ENCODE measurements at places on chromosomes 2 and 18.

DNA sequence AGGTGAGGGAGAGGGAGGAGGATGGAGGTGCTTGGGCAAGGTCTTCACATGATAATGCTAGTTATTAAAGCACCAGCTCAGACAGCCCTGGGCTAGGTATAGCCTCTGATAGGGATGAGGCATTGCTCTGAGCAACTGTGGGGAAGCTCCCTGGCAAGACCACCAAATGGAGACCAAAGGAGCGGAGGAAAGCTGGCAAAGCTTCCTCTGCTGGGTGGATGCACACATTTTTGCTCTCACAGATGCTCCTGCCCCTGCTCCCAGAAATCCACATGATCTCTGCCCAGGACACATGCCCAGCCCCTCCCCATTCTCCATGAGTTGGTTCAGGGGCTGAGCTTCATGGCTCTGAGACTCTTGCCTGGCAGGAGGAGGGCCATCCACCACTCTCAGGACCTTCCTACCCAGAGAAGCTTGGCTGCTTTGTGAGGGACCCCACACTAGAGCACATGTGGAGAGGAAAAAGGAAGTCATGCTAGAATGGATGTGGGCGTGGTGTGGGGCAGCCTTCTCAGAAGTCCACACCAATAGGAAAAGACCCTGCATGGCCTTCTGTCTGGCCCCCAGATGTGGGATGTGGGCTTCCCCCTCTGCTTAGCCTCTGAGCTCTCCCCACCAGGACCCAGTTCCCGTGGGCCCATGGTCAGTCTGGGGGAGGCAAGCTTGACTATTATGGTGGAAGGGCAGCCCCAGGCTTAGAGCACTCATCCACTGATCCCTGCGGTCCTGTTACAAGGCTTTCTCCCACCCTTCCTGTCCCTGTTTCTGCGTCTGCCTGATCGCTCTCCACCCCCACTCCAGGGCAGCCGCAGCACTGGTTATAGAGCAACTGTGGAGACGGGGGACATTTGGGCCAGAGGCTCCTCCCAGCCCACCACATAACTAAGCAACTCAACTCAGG lies 10.5 kb upstream of the CYP26B1 start:
- no peak overlapping the region for H3K27ac ChIP-seq
- DNase-seq: no peak
- H3K4me3 ChIP-seq: no peak overlapping the region
- no peaks in the 10 kb centered on the region for H3K27me3 ChIP-seq
- no peaks in the 10 kb centered on the region for H3K36me3 ChIP-seq

- no peaks in the 10 kb centered on the region for H3K4me1 ChIP-seq
- H3K27me3 ChIP-seq: no peaks in the 10 kb centered on the region
- H3K4me3 ChIP-seq: no peak overlapping the region
- no peak overlapping the region for H3K27ac ChIP-seq
- no peaks in the 10 kb centered on the region for H3K36me3 ChIP-seq
These were observed 12.5 kb downstream of the MOCOS start for GRCh38 chr18:36199691-36200295.

- peaks cover 38% of the 10 kb centered on the region for H3K4me1 ChIP-seq
- H3K4me3 ChIP-seq: peak overlapping the region; percentile 29
- H3K36me3 ChIP-seq: peaks cover 16% of the 10 kb centered on the region
- peaks cover 56% of the 10 kb centered on the region for H3K27me3 ChIP-seq
These were observed 2.7 kb downstream of the OTX1 start for GRCh38 chr2:63053081-63053888.

- no peaks in the 10 kb centered on the region for H3K27me3 ChIP-seq
- no peaks in the 10 kb centered on the region for H3K4me1 ChIP-seq
- no peaks in the 10 kb centered on the region for H3K36me3 ChIP-seq
- DNase-seq: no peak
- no peak overlapping the region for H3K27ac ChIP-seq
These were observed 6.4 kb upstream of the BOK start for GRCh38 chr2:241551998-241552737.

DNA sequence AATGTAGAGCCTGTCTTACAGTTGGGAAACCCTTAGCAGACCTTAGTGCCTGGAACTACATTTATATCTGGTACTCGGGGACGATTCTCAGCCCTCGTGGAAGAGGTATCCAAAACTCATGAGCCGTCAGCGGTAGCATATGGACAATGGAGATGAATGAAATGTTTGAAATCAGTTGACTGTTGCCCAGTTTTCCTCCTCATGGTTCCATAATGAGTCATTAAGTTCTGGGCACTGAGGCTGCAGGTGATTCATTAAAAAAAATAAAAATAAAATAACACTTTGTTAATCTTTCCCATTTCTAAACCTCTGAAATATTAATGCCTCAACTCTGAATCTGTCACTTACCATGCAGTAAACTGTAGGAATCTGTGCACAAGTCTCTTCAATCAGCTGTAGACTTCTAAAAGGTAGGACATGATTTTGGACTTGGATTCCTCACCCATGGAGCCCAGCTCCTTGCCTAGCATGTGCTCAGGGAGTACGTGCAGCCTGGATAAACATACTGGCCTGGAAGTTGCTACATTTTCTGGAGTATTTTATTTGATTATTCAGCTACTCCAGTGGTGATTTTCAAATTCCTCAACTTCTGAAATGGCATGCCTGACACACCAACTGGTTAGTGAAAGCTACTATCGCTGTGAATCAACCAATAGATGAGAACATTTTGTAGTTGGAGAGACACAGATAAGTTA lies 979.2 kb downstream of the CNTNAP5 start:
- no peak for DNase-seq
- H3K36me3 ChIP-seq: no peaks in the 10 kb centered on the region
- H3K27me3 ChIP-seq: no peaks in the 10 kb centered on the region
- H3K4me1 ChIP-seq: no peaks in the 10 kb centered on the region
- no peak overlapping the region for H3K27ac ChIP-seq
- H3K4me3 ChIP-seq: no peak overlapping the region

GRCh38 chr18:58861353-58861752 lies 3.3 kb upstream of the ZNF532 start:
- H3K36me3 ChIP-seq: peaks cover 5% of the 10 kb centered on the region
- H3K27me3 ChIP-seq: no peaks in the 10 kb centered on the region
- peak overlapping the region; percentile 92 for H3K27ac ChIP-seq
- H3K4me1 ChIP-seq: peaks cover 25% of the 10 kb centered on the region
- no peak overlapping the region for H3K4me3 ChIP-seq
- DNase-seq: no peak

- no peak overlapping the region for H3K4me3 ChIP-seq
- H3K27me3 ChIP-seq: no peaks in the 10 kb centered on the region
- no peak for DNase-seq
- no peak overlapping the region for H3K27ac ChIP-seq
- no peaks in the 10 kb centered on the region for H3K36me3 ChIP-seq
- H3K4me1 ChIP-seq: no peaks in the 10 kb centered on the region
These were observed 155.5 kb downstream of the TCF4 start for GRCh38 chr18:55432307-55433040.

GRCh38 chr18:75526038-75526437 lies 98.5 kb upstream of the SMIM21 start:
- DNase-seq: no peak
- no peaks in the 10 kb centered on the region for H3K36me3 ChIP-seq
- no peaks in the 10 kb centered on the region for H3K27me3 ChIP-seq
- no peaks in the 10 kb centered on the region for H3K4me1 ChIP-seq
- H3K4me3 ChIP-seq: no peak overlapping the region

- no peaks in the 10 kb centered on the region for H3K4me1 ChIP-seq
- no peaks in the 10 kb centered on the region for H3K27me3 ChIP-seq
- no peak overlapping the region for H3K27ac ChIP-seq
- H3K4me3 ChIP-seq: no peak overlapping the region
- no peaks in the 10 kb centered on the region for H3K36me3 ChIP-seq
These were observed 58.9 kb downstream of the ANKMY1 start for GRCh38 chr2:240498958-240499260.

- DNase-seq: no peak
- H3K4me1 ChIP-seq: peaks cover 3% of the 10 kb centered on the region
- H3K27me3 ChIP-seq: no peaks in the 10 kb centered on the region
- H3K36me3 ChIP-seq: peaks cover 18% of the 10 kb centered on the region
- no peak overlapping the region for H3K27ac ChIP-seq
- H3K4me3 ChIP-seq: no peak overlapping the region
These were observed 113.6 kb downstream of the LAMA1 start for GRCh38 chr18:7004009-7004408.

- H3K4me1 ChIP-seq: peaks cover 2% of the 10 kb centered on the region
- DNase-seq: no peak
- H3K36me3 ChIP-seq: no peaks in the 10 kb centered on the region
- no peak overlapping the region for H3K4me3 ChIP-seq
- no peak overlapping the region for H3K27ac ChIP-seq
- H3K27me3 ChIP-seq: peaks cover 30% of the 10 kb centered on the region
These were observed 1.1 kb downstream of the LDLRAD4 start for GRCh38 chr18:13219593-13220159.

GRCh38 chr2:15656090-15656489 lies 64.4 kb downstream of the DDX1 start:
- no peak overlapping the region for H3K4me3 ChIP-seq
- no peaks in the 10 kb centered on the region for H3K27me3 ChIP-seq
- H3K36me3 ChIP-seq: no peaks in the 10 kb centered on the region
- no peak overlapping the region for H3K27ac ChIP-seq
- no peaks in the 10 kb centered on the region for H3K4me1 ChIP-seq

- no peak overlapping the region for H3K4me3 ChIP-seq
- no peak for DNase-seq
These were observed 152.8 kb downstream of the PID1 start for GRCh38 chr2:229118336-229118735.

GRCh38 chr2:226849349-226849748 lies 13.5 kb downstream of the RHBDD1 start:
- 0 out of 2 replicates have a peak, but pooled peaks cover 5% of the 10 kb centered on the region for H3K4me1 ChIP-seq
- no peak overlapping the region for H3K27ac ChIP-seq
- no peak overlapping the region for H3K4me3 ChIP-seq
- no peaks in the 10 kb centered on the region for H3K27me3 ChIP-seq
- DNase-seq: no peak

GRCh38 chr18:70004696-70005095 lies 57.0 kb upstream of the CD226 start:
- no peaks in the 10 kb centered on the region for H3K4me1 ChIP-seq
- H3K27ac ChIP-seq: no peak overlapping the region
- H3K36me3 ChIP-seq: no peaks in the 10 kb centered on the region
- H3K27me3 ChIP-seq: no peaks in the 10 kb centered on the region
- no peak overlapping the region for H3K4me3 ChIP-seq

DNA sequence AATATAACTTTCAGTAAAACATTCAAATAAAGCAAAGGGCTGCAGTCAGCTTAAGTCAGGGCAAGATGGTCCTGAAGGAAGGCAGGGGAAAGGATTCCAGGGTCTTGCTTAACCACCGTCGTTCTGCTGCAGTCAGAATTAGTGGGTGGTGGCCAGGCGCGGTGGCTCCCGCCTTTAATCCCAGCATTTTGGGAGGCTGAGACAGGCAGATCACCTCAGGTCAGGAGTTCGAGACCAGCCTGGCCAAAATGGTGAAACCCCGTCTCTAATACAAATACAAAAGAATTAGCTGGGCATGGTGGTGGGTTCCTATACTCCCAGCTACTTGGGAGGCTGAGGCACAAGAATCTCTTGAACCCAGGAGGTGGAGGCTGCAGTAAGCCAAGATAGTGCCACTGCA lies 6.8 kb downstream of the SLC19A3 start:
- no peak for DNase-seq
- H3K4me3 ChIP-seq: no peak overlapping the region
- H3K27me3 ChIP-seq: no peaks in the 10 kb centered on the region
- H3K36me3 ChIP-seq: no peaks in the 10 kb centered on the region
- H3K27ac ChIP-seq: no peak overlapping the region

DNA sequence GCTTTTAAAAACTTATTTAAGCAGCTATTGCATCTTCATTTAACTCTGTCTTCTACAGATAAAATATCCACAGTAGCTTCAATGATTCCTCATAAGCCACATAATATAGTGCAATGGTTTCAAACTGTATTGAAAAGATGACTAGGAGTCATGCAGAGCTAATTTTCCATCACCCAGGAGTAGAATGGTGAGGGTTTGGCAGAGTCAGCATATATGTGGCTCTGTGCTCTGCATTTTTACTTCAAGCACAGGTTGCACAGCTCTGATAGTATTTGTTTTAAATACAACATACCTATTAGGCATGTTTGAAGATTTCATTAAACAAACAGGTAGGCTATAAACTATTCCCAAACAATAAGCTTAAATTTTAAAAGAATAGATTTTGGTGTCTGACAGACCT lies 731.9 kb upstream of the VRK2 start:
- H3K36me3 ChIP-seq: no peaks in the 10 kb centered on the region
- no peaks in the 10 kb centered on the region for H3K27me3 ChIP-seq
- no peak overlapping the region for H3K4me3 ChIP-seq
- DNase-seq: no peak
- H3K4me1 ChIP-seq: no peaks in the 10 kb centered on the region

GRCh38 chr2:159880729-159881128 lies 82.7 kb upstream of the CD302 start:
- H3K27me3 ChIP-seq: no peaks in the 10 kb centered on the region
- H3K4me1 ChIP-seq: no peaks in the 10 kb centered on the region
- no peaks in the 10 kb centered on the region for H3K36me3 ChIP-seq
- H3K27ac ChIP-seq: no peak overlapping the region
- no peak for DNase-seq

DNA sequence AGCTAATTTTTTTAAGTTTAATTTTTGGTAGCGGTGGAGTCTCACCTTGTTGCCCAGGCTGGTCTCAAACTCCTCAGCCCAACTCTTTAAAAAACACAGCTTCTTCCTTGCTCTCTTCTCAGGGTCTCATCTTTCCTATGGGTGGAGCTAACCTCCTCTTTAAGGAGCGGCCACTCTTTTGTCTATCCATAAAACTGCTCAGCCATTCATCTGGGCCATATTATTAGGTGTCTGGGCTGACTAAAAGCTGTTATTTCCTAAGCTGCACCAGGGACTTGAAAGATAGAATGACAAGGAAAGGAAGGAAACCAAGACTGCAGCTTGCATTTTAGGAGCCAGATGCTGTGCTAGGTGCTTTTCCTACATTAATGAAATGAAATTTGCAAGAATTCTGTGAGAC lies 35.8 kb upstream of the THOC1 start:
- H3K27ac ChIP-seq: no peak overlapping the region
- H3K27me3 ChIP-seq: no peaks in the 10 kb centered on the region
- H3K4me1 ChIP-seq: peaks cover 9% of the 10 kb centered on the region
- DNase-seq: no peak
- no peak overlapping the region for H3K4me3 ChIP-seq
